ENCODE measurements at places on chromosomes 11 and 22.

- peak; percentile 50 for DNase-seq
These were observed 4.7 kb downstream of the OSBPL5 start for GRCh38 chr11:3160252-3161031.

- DNase-seq: no peak
These were observed 9.7 kb downstream of the MRGPRD start for GRCh38 chr11:68970921-68971636.

DNA sequence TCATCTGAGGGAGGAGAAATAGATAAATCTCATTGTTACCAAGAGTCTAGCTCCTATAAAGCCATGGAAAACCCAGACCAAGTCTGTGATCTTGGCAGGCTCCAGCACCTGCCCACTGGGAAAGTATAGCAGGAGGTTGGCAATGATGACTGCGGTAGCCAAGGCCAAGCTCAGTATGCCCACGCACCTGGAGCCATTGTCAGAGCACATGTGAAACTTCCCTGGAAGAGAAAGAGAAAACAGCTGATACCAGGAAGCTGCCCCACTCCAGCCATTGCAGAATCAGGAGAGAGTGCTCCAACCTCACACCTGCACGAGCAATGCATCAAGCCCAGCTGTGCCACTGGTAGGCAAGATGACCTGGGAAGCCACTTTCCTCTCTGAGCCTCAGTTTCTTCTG is 62.2 kb upstream of the HEPHL1 start:
- DNase-seq: no peak

GRCh38 chr11:47433157-47433556 is 6.9 kb upstream of the PSMC3 start:
- DNase-seq: no peak

- DNase-seq: no peak
These were observed 296.9 kb downstream of the KIRREL3 start for GRCh38 chr11:126703662-126704061.

- no peak for DNase-seq
These were observed 17.6 kb upstream of the NCR3LG1 start for GRCh38 chr11:17333799-17334586.

DNA sequence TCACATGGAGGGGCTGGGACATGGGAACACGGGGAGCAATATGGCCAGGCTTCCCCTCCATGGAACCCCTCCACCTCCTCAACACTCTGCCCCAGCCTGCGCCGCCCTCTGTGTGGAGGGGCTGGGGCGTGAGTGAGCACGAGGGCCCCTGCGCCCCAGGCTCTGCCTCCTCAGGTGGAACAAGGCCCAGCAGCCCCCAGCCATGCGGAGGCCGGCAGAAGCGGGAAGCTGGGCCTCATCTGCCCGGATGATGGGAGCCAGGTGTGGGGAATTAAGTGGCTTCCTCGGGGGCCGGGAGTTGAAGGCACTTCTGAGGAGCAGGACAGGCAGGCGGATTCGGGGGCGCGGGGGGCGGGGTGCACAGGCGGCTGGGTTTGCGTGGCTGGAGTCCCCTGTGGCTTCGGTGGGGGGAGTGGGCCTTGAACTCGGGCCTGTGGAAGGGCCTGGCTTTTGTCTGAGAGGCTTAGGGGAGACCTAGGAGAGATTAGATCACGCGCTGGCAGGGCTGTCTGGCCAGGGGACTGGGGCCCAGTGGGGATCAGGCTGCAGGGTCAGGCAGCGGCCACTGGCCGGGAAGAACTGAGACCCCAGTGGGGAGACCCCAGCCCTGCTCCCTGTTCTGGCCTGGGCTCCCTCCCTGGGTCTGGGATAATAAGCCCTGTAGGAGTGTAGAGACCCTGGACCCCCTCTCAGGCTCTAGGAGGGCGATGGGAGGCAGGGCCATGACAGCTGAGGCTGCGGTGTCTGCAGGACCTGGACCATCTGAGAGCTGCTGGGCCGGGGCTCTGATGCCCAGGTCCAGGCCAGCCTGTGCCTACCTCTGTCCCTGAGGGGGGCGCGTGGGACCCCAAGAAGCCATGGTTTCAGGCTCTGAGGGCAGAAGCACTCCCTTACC is 13.3 kb downstream of the PRR33 start:
- no peak for DNase-seq

Data from non-pigmented ciliary epithelial cell (primary cell).